ENCODE measurements at places on chromosomes 11 and 22.

GRCh38 chr11:60169264-60169915 is 13.5 kb downstream of the MS4A6A start:
- DNase-seq = peak; percentile 48

GRCh38 chr22:50048061-50048765 is 9.9 kb downstream of the TTLL8 start:
- DNase-seq = no peak

DNA sequence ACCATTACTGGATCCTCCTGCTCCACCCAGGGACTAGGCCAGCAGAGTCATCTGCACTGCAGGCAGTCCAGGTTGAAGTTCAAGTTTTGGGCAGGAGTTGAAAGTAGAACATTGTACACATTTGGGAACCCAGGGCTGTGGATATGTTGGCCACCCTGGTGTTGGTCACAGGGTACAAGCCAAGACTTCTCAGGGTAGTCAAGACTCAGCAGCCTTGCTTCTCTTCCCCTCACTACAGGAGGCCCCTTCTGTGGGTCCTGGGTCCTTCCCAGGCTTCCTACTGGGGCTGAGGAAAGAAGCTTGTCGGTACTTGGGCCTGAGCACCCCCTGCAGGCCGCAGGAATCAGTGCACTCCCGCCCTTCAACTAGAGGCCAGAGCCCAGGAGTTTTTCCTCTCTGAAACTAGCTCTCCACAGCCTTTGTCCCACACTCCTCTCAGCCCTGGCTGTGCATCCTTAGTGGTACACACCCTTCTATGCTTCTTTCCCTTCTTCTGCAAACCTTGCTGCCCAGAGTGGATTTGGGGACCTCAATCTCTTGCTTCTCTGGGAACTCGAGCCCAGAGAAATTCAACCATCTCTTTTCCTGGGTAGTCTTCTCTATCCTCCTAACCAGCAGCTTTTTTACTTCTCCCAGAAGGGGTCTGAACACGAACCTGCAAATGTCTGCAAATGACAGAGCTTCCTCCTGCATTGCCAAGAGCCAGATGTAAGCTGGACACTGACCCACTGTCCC is 2.6 kb upstream of the HPX start:
- peak; percentile 75 for DNase-seq

DNA sequence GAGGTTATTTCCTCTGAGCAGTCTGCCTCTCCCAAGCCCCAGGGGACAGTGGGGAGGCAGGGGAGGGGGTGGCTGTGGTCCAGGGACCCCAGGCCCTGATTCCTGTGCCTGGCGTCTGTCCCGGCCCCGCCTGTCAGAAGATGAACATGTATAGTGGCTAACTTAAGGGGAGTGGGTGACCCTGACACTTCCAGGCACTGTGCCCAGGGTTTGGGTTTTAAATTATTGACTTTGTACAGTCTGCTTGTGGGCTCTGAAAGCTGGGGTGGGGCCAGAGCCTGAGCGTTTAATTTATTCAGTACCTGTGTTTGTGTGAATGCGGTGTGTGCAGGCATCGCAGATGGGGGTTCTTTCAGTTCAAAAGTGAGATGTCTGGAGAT is 3.1 kb downstream of the PIM3 start:
- DNase-seq = no peak

DNA sequence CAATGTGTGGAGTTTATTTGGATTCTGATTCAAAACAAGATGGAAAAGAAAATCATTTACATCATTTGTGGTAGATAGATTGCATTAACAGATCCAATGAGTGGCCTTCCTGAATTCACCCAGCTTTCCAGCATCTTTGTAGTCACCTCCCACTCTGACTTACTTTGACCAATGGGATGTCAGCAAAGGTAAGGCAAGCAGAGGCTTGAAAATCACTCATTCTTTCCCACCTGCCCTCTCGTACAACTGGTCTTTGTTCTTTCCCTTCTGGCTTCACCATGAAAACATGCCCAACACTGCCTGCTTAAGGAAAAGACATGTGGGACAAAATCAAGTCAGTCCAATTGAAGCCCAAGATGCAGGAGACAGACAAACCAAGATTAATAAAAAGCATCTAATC is 202.1 kb downstream of the TTC28 start:
- no peak for DNase-seq

- DNase-seq = no peak
Measured at GRCh38 chr11:74444173-74444826, 23.0 kb downstream of the KCNE3 start.

DNA sequence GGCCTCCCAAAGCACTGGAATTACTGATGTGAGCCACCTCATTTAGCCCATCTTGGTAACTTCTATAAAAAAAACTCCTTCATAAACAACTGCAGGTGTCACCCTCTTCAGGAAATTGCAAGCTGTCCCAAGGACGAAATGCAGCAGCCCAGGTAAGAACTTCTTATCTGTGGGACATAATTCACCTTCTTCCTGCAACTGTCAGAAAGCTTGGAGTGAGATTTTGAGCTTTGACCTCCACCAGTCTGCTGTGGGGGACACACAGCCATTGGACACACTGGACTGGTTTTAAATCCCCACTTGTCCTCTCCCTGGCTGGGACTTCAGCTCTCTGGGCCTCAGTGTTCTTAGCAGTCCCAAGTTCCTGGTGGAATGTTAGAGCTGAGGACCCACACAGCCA is 368.5 kb downstream of the MN1 start:
- DNase-seq = no peak

GRCh38 chr11:128732471-128733277 is 38.8 kb downstream of the FLI1 start:
- DNase-seq = no peak

- no peak for DNase-seq
Measured at GRCh38 chr11:33320814-33321330, 63.7 kb downstream of the HIPK3 start.

- DNase-seq = no peak
Measured at GRCh38 chr22:19930551-19931486, 10.8 kb upstream of the COMT start.

DNA sequence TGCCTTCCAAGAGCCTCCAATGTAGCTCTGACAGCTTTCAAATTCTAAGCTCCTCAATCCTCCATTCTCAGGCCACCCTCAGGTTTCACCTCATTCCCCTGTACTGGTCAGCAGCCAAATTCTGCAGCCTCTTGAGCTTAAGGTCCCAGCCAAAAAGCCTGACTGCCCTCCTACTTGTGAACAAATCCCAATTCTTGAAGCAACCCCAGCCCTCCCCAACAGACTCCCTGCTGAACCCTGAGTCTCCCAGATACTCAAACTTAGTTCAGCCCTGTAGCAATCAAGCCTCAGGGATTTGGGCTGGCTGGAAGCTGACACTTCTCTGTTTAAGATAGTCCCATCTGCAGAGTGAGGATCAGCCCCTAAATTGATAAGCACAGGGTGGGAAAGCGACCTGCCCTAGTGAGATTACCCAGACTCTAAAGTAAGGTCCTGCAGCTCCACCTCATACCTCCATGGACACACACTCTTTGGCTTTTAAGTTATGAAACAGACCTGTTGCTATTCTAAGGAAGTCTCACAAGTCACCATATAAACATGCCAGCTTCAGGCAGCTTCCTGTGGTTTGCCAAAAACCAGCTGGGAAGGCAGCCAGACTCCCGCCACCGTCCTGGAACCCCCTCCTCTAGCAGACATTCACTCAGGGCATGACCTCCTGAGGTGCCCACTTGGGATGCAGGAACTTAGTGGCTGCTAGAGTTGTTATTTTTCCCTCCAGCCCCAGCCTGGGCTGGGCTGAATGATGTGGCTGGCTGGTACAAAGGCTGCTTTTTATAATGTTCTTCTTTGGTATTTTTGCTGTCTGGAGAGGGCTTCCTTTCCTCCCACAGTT is 82.5 kb upstream of the PICALM start:
- DNase-seq = peak; percentile 90

GRCh38 chr11:95939091-95939490 is 15.2 kb upstream of the MTMR2 start:
- DNase-seq = no peak

DNA sequence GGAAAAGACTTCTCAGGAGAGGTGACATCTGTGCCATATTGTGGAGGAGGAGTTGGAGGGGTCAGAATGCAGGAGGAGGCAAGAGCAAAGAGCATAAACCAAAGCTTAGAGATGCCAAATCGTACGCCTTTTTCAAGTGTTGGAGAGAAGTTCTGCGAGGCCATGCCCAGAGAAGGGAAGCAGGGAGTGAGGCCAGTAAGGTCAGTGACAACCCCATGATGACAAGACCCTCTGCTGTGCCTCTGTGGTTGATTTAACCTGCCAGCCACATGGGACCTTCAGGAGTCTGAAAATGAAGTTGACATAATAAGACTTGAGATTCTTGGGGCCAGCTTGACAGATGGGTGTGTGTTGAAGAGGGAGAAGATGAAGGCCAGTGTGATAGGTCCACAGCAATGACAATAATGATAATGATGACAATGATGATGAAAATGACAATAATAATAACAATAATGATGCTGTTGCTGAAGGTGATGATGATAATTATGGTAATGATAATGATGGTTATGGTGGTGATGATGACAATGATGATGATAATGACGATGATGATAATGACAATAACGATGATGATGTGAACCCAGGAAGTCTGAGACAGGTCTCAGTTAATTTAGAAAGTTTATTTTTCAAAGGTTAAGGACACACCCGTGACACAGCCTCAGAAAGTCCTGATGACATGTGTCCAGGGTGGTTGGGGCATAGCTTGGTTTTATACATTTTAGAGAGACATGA is 152.6 kb upstream of the B3GAT1 start:
- DNase-seq = no peak

- no peak for DNase-seq
Measured at GRCh38 chr11:62127426-62127825, 3.6 kb downstream of the INCENP start.

GRCh38 chr11:9269492-9270013 is 4.4 kb upstream of the DENND5A start:
- DNase-seq = no peak

DNA sequence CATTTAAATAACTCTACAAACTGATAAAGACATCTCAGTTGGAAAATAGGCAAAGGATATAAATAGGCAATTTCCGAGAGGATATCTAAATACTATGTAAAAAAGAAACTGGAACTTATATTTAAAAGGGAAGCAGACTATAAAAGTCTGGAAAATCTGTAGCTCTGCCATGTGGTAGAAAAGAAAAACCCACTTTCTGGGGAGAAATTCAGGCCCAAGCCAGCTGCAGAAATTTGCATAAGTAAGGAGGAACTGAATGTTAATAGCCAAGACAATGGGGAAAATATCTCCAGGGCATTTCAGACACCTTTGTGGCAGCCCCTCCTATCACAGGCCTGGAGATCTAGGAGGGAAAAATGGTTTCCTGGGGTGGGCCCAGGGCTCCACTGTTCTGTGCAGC is 97.8 kb upstream of the ZBED5 start:
- DNase-seq = no peak

DNA sequence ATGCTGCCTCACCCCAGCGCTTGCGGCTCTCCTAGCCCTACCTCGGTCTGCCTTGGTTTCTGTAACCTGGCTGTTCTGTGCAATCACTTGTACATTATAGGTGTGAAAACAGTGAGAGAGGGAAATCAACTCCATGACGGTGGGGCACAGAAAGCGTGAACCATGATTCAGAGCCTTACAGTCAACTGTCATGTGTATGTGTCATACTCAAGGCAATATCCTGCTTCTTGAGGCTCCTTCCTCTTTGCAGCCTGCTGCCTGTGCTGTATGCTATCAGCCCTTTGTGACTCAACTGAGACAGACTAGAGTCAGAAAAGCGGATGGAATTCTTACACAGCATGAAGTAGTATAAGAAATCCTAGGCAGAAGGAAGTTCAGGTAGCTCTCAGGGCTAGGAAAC is 2.1 kb downstream of the NRIP3 start:
- peak; percentile 25 for DNase-seq

DNA sequence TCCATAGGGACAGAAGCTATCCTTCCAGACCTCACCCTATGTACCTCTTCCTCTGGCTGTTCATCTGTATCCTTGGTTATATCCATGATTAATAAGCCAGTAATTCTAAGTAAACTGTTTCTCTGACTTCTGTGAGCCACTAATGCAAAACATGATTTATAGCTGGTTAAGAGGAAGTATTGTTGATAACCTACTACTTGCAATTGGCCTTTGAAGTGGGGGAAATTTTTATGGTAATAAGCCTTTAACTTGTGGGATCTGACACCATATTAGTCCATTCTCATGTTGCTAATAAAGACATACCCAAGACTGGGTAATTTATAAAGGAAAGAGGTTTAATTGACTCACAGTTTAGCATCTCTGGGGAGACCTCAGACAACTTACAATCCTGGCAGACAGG is 21.9 kb downstream of the CASP12 start:
- DNase-seq = no peak

DNA sequence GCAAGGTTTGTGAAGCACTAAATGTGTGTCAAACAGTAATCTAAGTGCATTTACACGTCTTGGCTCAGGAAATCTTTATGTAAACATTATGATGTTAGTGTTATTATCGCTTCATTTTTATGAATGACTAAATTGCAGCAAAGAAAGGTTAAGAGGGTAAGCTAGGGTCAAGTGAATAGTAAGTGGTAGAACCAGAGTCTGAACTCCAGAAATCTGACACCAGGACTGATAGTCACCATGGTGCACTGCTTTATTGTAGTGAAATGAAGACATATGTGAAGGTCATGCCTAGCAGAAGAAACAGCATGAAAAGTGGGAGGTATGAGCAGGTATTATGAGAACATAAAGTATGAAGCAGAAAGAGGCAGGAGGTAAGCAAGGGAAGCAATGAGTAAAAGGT is 368.7 kb upstream of the TENM4 start:
- no peak for DNase-seq

GRCh38 chr11:35641171-35641897 is 21.2 kb upstream of the TRIM44 start:
- DNase-seq = peak; percentile 15

DNA sequence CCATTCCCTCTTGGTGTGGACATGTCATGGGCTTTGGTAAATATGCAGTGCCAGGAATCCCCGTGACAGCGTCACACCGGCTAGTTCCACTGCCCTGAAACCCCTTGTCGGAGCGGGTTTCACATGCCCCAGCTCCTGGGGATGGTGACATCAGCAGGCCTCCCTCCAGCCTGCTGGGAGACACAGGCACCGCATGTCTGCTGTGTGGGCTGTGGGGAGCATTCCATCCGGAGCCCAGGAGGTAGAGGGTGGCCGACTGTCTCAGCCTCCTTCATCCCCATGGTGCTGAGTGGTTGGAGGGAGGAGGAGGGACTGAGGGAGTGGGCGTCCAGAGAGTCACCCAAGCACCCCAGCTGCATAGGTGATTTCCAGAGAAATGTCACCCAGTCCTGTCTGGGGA is 1161.1 kb downstream of the BRD1 start:
- no peak for DNase-seq

DNA sequence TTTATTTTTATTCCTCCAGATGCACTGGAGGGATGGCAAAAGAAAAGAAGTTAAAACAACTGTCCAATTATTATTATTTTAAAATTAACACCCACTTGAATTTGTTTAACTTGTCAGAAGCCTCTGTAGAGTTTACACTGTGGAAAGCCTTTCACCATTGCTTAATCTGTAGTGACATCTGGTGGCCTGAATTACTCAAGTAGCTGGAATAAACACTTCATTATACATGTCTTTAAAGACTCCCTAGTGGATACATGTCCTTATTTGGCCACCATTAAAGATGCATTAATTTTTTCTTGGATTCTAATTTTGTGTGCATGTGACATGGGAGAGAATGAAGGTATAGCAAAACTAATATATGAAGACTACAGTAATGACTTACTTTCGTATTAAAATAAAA is 1496.5 kb downstream of the FAM181B start:
- DNase-seq = peak; percentile 82

GRCh38 chr11:2507945-2508749 is 63.3 kb downstream of the KCNQ1 start:
- DNase-seq = no peak
